Keratinocyte (primary cell): ENCODE measurements at places on chromosomes 4 and X. TPM values are rescaled to one million over a fixed set of nuclear protein-coding genes. Genes with fewer than 3 reads are reported as not detected.

GRCh38 chrX:21741364-21741763, 16.6 kb downstream of the SMPX start:
- H3K36me3 ChIP-seq: no peaks in the 10 kb centered on the region
- no peak for DNase-seq
- H3K27me3 ChIP-seq: no peaks in the 10 kb centered on the region
- no peak overlapping the region for H3K27ac ChIP-seq

GRCh38 chr4:32988165-32988811, 2268.1 kb downstream of the PCDH7 start:
- H3K27me3 ChIP-seq: no peaks in the 10 kb centered on the region
- H3K36me3 ChIP-seq: no peaks in the 10 kb centered on the region
- H3K27ac ChIP-seq: no peak overlapping the region
- H3K4me1 ChIP-seq: no peaks in the 10 kb centered on the region

SHOX gene
- polyA plus RNA-seq: not detected in 3 replicates

GRCh38 chr4:73573794-73574528, 46.3 kb downstream of the RASSF6 start:
- no peak overlapping the region for H3K4me3 ChIP-seq
- H3K27me3 ChIP-seq: no peaks in the 10 kb centered on the region
- DNase-seq: no peak
- H3K27ac ChIP-seq: no peak overlapping the region
- peaks cover 5% of the 10 kb centered on the region for H3K4me1 ChIP-seq
- H3K36me3 ChIP-seq: no peaks in the 10 kb centered on the region

PARM1 gene
- 0.02 to 0.08 TPM (median 0.05 TPM) in 3 replicates for polyA plus RNA-seq
